ENCODE measurements at places on chromosomes 4 and X. TPM values are rescaled to one million over a fixed set of nuclear protein-coding genes. Genes with fewer than 3 reads are reported as not detected.

The FAM133A gene
- 1.2 TPM for total RNA-seq

The SLC25A43 gene
- total RNA-seq: 14.9 TPM

The CSAG3 gene
- total RNA-seq: not detected

The AKAP4 gene
- total RNA-seq: 0.23 TPM

The PPP4R3C gene
- total RNA-seq: not detected

- no peak overlapping the region for H3K4me3 ChIP-seq
- H3K4me1 ChIP-seq: no peaks in the 10 kb centered on the region
- no peak overlapping the region for H3K27ac ChIP-seq
- H3K27me3 ChIP-seq: no peaks in the 10 kb centered on the region
- no peaks in the 10 kb centered on the region for H3K36me3 ChIP-seq
Observed at GRCh38 chr4:17195461-17196275, 297.2 kb upstream of the LDB2 start.

DNA sequence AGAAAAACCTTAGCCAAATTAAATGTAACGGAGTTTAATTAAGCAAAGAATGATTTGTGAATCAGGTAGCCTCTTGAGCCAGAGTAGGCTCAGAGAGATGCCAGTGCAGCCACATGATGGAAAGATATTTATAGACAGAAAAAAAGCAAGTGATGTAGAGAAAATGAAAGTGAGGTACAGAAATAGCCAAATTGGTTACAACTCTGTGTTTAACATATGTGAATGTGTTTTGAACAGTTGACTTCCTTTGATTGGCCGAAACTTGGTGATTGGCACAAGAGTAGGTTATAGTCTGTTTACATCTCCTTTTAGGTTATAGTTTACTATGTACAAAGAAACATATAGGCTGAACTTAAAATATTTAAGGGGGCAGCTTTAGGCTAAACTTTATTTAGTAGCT, 459.9 kb upstream of the BOD1L1 start:
- DNase-seq: no peak
- H3K27ac ChIP-seq: no peak overlapping the region
- no peaks in the 10 kb centered on the region for H3K27me3 ChIP-seq
- H3K4me1 ChIP-seq: no peaks in the 10 kb centered on the region
- H3K4me3 ChIP-seq: no peak overlapping the region
- H3K36me3 ChIP-seq: no peaks in the 10 kb centered on the region

DNA sequence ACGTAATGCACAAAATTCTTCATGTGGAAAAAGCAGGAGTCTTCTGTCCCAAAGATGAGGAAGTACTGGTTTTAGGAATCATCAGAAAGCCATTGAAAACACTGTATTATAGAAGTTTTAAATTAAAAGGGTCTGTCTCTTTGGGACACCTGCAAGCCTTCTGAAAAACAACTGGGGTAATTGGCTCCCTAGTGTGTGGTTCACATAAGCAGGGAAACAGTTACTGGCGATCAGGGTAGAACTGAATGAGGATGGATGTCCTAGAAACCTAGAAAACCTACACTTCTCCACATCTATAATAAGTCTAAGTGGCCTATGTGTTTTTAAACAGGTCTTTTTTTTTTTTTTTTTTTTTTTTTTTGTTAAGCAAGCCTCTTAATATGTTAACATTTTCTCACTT, 945.5 kb upstream of the PCDH10 start:
- DNase-seq: no peak
- no peak overlapping the region for H3K27ac ChIP-seq
- H3K4me3 ChIP-seq: no peak overlapping the region
- no peaks in the 10 kb centered on the region for H3K36me3 ChIP-seq

Data from hepatocyte (in vitro differentiated cells).